ENCODE measurements at places on chromosomes 5 and 9.

DNA sequence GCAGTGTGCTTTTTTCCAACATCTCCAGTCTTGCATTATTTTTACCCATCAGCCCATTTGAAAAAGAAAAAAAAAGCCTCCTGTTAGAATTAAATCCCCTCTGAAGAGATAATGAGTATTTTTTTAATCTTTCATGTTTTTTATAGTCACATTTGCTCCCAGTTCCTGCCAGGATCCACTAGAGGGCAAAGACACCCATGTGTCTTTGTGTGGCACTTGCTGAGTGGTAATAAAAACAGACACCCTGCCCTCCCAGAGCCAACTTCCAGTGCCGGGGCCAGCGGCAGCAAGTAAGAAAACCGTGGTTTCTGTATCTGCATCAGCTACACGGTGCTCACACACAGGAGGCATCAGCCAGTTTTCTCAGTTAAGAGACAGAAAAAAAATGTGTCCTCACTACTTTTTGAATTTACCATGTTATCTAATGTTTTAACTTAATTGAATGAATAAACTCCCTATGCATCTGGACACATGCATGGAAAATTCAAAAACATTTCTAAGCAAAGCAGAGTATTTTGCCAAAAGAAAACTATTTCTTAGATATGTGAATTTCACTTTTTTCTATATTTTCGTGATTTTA is 70.2 kb upstream of the PLEKHG4B start:
- no peak for DNase-seq

GRCh38 chr5:60010328-60010727 is 116.8 kb upstream of the PDE4D start:
- no peak for DNase-seq

- DNase-seq = no peak
These were observed 111.9 kb downstream of the PDE8B start for GRCh38 chr5:77322406-77322805.

DNA sequence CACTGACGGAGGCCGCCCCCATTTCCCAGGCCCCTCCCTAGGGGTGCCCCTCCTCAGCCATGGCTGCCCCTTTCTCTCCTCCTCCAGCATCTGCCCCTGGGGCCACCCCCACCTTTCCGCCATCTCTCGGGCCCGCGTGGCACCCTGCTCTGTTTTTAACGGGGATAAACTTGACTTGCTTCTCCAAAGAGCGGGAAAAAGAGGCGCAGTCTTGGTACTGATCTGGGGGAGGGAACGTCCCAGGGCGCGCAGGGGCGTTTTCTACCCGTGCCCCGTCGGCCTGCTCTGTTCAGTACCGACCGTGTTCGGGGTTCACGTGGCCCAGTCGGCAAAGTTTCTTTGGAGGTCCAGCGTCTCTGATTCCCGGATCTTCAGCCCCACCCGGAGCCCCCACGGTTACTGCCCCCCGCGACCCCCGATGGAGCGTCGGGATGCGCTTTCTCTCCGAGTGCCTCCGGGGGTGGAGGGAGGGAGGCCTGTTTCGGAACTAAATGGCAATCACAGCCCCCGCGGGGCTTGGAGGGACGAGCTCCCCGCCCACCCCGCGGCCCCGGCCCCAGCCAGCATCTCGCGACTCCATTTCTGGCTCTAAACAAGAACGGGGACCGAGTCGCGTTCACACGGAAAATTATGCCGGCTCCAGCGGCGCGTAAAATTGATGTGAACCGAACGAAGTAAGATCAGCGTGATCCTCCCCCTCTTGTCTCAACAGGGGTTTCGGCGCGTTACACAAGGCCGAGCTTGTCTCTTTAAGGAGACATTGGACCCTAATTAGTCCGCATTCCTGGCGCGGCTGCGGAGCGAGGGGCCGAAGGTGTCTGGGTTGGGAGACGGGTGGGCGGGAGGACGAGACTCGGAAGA is 1.1 kb upstream of the TLE4 start:
- no peak for DNase-seq

GRCh38 chr5:53974021-53974420 is 336.4 kb downstream of the ARL15 start:
- no peak for DNase-seq

- DNase-seq = no peak
These were observed 391.8 kb downstream of the ARHGEF28 start for GRCh38 chr5:74017786-74018211.

DNA sequence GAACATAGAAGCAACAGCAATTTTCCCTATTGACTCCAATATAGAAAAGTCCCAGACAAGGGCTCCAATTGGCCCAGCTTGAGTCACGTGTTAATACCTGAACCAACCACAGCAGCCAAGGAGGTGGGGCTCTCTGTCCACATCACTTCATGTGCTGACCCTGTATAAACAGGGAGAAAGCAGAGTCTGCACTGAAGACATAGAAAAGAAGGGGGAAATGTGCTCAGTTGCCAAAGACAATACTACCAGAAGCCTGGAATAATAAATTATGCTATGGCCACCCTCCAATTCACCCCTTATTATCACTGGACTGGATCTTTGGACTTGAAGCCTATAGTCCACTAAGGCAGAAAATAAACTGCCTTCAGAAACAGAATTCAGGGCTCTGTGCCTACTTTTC is 275.4 kb downstream of the EPB41L4A start:
- DNase-seq = no peak

DNA sequence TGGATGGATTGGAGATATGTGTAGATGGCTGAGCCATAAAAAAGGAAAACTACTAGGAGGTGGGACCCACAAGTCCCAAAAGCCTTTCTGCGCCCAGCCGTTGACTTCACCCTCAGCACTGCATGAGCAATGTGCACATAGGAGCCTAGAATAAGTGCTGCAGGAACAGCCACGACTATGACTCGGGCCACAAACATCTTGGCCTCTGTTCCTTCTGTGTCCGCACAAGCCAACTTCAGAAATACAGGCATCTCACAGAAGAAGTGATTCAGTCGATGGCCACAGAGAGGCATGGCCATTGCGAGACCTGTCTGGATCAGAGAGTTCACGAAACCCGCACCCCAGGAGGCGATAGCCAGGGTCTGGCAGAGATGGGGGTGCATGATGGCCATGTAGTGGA is 587 bp downstream of the OR2Y1 start:
- DNase-seq = no peak

DNA sequence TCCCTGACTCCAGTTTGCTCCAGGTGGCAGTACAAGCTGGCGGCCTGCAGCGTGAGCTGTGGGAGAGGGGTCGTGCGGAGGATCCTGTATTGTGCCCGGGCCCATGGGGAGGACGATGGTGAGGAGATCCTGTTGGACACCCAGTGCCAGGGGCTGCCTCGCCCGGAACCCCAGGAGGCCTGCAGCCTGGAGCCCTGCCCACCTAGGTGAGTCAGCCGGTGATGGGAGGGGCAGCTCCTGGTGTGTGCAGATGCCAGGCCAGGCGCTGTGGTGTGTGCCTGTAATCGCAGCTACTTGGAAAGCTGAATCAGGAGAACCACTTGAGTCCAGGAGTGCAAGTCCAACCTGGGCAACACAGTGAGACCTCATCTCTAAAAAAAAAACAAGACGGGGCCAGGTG is 10.0 kb upstream of the CACFD1 start:
- no peak for DNase-seq

DNA sequence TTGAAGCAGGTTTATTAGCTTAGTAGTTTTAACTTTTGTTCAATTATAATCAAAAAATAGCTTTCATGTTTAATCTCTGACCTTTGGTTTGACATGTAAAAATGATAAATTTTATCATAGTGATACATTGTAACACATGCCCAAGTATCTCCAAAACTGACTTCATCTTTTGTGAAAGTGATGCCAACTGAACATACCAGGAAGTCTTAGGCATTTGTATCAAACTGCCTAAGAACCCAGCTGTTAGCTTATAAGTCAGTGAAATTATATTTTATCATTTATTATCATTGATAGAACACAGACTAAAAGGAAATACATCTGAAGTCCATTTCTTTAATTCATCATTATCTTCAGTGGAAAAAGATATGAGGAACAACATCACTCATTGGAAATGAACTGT is 39.1 kb downstream of the NIPBL start:
- DNase-seq = no peak

DNA sequence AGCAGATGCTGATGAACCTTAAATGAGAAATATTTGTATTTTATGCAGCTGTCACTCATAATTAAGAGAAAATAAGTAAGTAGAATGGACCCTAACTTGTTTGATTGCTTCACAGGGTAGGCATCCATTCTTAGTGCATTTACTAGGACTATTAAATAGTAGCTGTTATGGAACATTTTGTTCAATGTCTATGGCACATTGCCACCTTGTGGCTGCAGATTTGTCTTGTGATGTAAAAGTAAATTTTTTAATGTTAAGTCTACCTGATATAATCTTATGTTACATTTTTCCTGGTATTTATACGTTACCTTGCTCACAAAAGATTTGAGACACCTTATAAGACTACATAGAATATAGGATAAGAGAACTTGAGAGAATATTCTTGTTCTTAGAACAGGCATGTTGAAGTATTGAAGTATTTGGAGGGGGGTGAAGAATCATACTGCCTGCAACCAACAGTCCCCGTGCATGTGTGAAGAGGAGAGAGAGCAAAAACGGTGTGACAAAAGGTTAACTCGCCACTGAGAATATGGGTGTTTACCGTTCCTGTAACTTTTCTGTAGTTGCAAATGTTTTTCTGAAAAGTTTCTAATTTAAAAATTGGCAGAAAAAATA is 161.1 kb downstream of the MAST4 start:
- no peak for DNase-seq

DNA sequence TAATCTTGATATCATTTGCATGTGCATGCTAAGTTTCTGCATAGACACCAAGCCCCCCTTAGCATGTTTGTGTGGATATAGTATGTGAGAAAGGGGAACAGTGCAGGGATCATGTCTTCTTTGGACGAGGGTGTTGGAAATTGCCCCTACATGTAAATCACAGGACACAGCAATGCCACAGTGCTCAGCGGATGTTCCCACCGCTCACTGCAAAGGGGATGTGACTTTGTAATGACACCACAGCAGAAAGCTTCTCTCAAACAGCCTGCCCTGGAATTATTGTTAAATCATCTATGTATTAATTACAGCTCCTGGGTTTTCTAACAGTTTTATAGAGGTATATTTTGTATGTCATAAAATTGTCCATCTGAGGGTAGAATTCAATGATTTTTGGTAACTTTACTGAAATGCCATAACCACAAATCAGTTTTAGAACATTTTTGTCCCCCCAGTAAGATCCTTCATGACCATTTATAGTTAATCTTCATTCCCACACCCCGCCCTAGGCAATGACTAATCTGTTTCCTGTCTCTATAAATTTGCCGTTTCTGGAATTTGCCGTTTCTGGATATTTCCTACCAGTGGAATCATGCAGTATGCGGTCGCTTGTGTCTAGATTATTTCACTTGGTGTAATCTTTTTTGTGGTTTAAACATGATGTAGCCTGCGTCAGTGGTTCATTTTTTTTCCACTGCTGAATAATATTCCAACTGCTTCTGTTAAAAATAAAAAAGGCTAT is 648.5 kb upstream of the WWC1 start:
- no peak for DNase-seq

DNA sequence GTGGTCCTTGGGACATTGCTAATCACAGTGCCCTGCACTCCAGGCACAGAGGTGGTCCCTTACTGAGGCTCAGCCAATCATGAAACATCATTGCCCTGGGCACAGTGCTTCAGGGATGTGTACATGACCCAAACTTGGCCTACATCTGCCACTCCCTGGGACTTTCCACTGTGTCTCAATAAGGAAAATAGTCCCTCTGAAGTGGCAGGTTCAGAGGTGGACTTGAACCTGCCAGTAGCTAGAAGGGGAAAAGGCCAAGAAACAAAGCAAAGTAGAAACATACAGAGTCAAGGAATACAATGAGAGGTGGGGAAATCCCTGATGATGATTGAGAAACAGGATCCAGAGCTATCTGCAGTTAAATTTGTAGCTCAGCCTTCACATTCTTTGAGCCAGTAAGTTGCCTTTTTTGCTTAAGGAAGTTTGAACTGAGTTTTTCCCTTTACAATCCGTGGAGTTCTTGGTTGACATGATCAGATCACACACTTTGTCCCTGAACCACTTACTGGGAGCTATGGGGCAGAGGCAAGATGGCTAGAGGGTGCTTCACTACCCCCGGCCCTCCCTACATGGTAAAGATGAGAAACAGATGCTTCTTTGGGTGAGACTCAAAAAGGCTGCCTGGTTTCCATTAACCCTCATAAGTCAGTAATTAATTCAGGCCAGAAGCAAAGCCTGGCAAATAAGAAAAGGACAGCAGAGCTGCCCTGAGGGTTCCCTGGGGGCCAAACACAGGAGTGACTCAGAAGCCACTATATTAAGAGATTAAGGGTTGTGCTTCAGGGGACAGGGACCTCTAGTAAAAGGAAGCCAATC is 57.6 kb downstream of the SH3TC2 start:
- DNase-seq = no peak

DNA sequence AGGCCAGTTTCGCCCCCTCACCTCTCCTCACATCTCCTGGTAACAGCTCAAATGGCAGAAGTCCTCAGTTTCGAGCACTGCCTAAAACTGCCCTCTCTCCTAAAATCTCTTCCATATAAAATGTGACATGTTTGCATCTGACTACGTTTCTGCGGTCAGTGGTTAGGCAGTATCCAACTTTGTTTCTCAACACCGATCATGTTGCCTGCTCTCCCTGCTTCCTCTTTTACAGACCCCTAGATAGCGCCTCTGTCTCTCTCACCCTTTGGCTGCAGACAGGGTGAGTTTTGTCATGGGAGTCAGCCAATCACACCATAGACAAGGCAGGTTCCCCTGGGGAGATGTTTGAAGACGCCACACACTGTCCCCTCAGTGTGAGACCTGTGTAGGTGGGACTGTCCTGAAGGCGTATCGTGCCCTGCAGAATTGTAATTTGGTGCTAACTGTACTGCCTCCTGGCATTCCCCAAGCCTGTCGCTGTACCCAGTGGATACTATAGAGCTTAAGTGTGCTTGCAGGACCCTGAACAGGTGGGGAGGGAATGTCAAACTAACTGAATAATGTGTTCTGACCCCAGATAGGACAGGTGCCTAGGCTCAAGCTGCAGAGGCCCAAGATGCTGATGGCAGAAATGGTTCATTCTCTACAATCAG is 1.1 kb downstream of the HEXB start:
- no peak for DNase-seq

DNA sequence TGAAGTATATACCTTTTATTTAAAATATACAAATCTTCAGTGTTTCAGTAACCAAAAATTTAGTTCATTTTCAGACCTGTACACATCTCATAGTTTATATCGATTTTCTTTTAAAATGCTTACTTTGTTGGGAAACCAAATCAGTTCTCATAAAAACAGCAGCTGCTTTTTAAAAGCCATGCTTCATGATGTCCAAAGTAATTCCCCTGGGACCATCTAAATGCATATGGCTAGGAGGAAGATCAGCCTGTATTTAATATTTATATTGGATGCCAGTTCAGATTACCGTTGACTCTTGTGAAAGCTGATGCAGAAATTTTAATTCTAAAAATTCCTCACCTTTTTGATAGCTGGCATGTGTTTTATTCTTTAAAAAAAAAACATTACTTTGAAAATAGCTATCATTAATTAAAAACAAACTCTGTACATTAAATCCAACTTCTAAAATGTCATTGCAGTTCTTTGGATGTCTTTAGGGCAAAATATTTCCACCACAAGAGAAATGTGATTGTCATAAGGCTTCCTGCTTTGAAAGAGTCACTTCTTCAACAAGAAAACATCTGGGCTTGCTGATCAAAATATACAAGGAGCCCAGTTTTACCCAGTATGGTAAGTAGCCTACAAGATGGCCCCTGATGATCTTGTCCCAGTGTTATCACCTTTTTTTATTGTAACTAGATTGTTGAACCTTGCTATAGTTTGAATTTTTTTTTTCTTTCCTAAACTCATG is 1242.9 kb upstream of the CDH6 start:
- no peak for DNase-seq

Data from activated gamma-delta T cell treated with anti-CD3 and anti-CD28 coated beads, Interleukin-2, amount 50 U/mL, for 16 hours (primary cell).